Fibroblast of upper back skin (primary cell): ENCODE measurements at places on chromosomes 16 and 17.

DNA sequence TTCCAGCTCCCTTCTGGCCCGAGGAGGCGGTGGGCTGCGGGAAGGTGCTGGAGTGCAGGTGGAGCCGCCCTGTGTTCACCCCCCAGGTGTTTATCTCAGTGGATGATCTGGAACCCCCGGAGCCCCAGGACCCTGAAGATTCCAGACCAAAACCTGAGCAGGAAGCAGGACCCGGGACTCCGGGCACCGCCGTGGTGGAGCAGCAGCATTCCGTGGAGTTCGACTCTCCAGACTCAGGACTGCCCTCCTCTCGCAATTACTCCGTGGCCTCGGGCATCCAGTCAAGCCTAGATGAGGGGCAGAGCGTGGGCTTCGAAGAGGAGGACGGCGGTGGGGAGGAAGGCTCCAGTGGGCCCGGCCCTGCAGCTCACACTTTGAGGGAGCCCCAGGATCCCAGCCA lies 25.5 kb downstream of the MNT start:
- DNase-seq = no peak

GRCh38 chr17:78748730-78749317 lies 33.2 kb downstream of the CYTH1 start:
- DNase-seq = no peak

DNA sequence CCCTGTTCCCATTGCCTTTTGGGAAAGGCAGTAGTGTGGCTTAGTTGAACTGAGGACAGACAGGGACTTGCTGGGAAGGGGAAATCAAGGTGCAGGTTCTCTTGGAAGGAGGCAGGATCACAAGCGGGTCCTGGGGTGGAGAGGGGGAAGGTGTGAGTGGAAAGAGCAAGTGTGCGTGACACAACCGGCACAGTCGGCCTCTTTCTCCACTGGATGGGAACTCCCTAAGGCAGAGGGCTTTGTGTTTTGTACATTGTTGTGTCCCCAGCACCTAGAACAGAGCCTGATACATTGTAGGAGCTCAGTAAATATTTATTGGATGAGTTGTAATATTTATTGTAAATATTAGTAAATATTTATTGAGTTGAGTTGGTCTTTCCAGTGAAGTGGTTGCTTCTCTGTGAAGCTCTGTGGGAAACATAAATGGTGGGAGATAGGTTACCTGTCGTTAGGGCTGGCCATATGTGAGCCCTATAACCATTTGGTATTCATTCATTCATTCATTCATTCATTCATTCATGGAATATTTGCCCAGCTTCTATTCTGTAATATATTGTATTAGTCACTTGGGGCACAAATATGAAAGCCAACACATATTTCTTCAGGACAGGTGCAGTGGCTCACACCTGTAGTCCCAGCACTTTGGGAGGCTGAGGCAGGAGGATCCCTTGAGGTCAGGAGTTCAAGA lies 34.0 kb downstream of the SMARCE1 start:
- no peak for DNase-seq

- peak; percentile 41 for DNase-seq
Measured at GRCh38 chr16:74760007-74760767, 14.4 kb downstream of the FA2H start.

GRCh38 chr16:2520784-2521531 lies 787 bp downstream of the AMDHD2 start:
- DNase-seq = no peak

- DNase-seq = no peak
Measured at GRCh38 chr17:16534236-16534635, 34.8 kb downstream of the ZNF287 start.

DNA sequence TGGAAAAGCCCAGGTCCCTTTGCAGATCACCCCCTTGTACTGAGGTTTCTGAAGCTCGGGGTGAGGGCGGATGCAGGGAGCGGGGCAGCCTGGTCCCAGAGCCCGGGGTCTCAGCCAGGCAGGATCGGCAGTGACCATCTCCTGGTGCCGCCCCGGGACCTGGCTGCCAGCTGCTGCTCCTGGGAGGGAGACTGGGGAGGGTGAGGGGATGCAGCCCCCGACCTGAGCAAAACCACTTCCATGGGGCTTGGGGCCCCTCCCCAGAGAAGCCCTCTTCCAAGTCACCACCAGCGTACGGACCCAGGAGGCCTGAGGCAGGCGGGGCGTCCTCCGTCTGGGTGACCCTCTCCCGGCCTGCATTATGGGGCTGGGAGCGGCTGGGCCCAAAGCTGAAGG lies 14.8 kb downstream of the CD7 start:
- DNase-seq = no peak

DNA sequence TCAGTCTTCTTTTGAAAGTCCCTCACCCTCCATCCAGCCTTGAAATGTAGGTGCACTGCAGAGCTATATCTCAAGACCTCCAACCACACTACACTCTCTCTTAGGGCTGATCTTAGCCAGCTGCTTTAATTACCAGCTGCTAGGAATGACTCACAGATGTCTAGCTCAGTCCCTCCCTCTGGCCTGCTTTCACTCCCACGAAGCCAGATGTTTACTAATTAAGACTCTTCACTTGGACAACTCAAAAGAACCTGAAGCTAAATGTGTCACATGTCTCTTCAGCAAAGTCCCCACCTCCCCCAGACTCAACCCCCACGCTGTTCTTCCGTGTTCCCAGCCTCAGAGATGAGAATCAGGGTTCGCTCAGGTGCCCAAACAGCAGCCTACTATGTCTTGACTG lies 2.6 kb downstream of the GTF3C1 start:
- DNase-seq = peak; percentile 60

DNA sequence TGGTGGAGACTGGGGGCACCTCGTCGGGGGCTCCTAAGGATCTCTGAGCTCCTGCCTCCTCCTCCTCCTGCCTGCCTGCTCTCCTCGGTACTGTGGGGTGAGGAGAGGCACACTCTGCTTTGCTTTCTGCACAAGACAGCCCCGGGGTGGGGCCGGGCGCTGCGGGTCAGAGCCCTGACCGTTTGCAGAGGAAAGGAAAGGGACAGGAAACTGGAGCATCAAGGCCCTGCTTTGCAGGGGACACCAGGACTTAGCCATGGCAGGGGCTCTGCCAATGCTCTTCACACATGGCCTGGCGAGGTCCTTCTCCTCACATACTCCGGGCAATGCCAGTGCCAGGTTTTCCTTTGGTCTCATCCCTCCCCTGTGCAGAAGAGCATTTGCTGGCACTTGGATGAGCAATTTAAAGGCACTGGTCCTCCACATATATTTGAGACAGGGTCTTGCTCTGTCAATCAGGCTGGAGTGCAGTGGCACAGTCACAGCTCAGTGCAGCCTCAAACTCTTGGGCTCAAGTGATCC lies 23.8 kb upstream of the DOC2B start:
- DNase-seq = no peak

DNA sequence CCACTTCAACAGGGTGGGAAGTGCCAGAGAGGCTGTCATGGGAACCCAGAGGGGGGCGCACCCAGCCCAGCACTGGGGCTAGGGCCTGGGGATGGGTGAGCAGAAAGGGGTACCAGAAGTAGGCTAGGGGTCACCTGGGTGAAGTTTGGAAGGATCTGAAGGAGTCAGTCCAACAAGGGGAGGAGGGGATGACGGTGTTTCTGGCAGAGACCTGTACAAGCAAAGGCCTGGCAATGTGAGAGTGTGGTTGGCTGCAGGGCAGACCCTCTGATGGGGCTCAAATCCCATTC lies 13.4 kb upstream of the KATNB1 start:
- no peak for DNase-seq

DNA sequence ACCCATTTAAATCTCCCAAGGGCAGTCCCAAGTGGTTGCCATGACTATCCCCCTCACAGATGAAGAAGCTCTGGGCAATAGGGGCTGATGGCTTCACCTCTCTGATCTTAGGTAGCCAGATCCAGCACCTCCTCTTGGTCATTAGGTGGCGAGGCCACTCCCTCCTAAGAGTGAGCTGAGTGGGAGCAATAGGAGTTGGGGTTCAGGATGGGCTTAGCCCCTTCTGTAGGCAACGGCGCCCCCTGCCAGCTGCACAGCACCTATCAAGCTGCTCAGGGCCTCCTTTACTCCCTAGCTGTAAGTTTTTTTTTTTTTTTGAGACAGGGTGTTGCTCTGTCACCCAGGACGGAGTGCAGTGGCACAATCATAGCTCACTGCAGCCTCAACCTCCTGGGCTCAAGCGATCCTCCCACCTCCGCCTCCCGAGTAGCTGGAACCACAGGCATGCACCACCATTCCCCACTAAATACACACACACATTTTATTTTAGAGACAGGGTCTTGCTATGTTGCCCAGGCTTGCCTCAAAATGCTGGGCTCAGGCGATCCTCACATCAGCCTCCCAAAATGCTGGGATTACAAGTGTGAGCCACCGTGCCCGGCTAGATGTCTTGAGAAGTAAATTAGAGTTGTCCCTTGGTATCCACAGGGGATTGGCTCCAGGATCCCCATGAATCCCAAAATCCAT lies 3.5 kb upstream of the RRAD start:
- no peak for DNase-seq

- DNase-seq = peak; percentile 48
Measured at GRCh38 chr17:50117202-50118051, 12.5 kb downstream of the SAMD14 start.

DNA sequence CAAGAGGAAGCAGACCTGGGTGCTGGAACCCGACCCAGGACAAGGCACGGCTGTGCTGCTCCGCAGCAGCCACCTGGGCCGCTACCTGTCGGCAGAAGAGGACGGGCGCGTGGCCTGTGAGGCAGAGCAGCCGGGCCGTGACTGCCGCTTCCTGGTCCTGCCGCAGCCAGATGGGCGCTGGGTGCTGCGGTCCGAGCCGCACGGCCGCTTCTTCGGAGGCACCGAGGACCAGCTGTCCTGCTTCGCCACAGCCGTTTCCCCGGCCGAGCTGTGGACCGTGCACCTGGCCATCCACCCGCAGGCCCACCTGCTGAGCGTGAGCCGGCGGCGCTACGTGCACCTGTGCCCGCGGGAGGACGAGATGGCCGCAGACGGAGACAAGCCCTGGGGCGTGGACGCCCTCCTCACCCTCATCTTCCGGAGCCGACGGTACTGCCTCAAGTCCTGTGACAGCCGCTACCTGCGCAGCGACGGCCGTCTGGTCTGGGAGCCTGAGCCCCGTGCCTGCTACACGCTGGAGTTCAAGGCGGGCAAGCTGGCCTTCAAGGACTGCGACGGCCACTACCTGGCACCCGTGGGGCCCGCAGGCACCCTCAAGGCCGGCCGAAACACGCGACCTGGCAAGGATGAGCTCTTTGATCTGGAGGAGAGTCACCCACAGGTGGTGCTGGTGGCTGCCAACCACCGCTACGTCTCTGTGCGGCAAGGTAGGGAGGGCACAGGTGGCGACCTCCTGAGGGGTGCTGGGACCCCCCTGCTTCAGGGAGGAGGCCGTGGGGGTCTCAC lies 667 bp downstream of the FSCN2 start:
- no peak for DNase-seq

GRCh38 chr16:57149391-57149790 lies 36.4 kb downstream of the PSME3IP1 start:
- no peak for DNase-seq

DNA sequence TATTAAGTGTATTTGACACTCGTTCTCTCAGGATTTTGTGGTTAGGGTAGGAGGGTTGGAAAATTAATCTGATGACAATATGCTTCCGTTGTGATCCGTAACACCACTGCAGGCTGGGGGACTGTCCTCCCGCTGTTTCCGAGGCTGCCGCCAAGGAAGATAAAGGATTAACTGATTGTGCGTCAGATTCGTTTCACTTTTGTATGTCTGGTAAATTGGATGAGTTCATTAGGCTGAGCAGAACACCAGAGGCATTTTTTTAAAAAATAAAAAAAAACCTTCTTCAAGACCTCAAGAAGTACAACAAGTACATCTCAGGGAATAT lies 486.7 kb upstream of the SALL1 start:
- DNase-seq = peak; percentile 11

- no peak for DNase-seq
Measured at GRCh38 chr16:12313902-12314621, 337.5 kb downstream of the SNX29 start.

GRCh38 chr17:13647543-13648021 lies 45.9 kb upstream of the HS3ST3A1 start:
- peak; percentile 55 for DNase-seq

GRCh38 chr16:86681031-86681756 lies 102.8 kb downstream of the FOXL1 start:
- peak; percentile 47 for DNase-seq

GRCh38 chr16:24626256-24626655 lies 86.9 kb downstream of the RBBP6 start:
- DNase-seq = peak; percentile 71

- no peak for DNase-seq
Measured at GRCh38 chr17:19933221-19933620, 44.4 kb downstream of the AKAP10 start.

DNA sequence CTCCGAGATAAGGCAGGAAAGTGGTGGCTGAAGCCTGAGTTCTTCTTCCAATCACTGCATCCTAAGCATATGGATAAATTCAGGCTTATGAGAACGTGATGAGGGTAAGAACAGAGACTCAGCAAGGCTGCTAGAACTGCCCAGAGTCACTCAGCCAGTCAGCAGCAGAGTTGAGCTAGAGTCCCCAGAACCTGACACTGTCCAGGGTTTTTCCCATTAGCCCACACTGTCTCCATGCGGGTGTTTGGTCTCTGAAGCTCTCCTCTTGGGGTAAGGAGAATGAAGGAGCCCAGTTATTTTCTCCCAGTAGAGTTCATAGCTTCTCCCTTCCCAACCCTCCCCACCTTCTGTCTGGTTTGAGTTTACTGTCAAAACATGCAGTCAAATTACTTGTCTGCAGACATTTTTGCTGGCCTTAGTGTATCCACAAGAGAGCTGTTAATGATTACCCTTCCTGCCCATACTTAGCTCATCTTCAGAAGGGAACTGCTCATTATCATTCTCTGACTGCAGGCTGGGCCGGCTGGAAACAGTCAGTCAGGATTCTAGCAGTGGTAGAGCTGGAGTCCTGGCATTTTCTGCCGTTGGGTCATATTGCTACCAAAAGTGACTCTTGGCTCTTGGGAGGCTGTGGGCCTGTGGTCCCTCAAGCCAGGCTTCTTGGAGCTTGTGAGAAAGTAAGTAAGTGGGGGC lies 460.0 kb downstream of the HS3ST3B1 start:
- DNase-seq = peak; percentile 57

DNA sequence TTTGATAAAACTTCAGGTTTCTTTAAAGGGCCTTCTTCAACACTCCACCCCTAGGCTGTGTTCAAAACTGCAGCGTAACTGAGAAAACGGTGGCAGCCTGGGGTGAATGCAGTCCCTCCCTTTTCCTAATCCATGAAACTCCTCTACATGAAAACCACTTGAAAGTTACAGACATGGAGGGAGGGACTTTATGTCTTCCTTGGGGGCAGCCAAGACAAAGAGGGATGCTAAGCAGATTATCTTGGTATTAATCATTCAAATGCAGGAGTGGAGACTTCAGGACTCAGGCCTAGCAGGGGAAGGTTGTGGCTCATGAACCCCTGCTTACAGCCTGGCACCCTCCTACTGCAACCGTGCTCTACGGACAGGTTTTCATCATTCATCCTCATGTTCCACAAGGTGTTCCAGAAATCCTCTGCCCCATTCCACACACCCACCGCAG lies 46.8 kb downstream of the RNF112 start:
- DNase-seq = no peak

- DNase-seq = no peak
Measured at GRCh38 chr16:8204096-8204495, 386.2 kb downstream of the TMEM114 start.
